Airway epithelial cell (primary cell): ENCODE measurements at places on chromosomes 1 and 21. TPM values are rescaled to one million over a fixed set of nuclear protein-coding genes. Genes with fewer than 3 reads are reported as not detected.

Gene IL22RA1
- 2.1 and 4.8 TPM in 2 replicates for total RNA-seq

Gene HSPA6
- total RNA-seq, result 0.19 and 0.21 TPM in 2 replicates

Gene FCMR
- total RNA-seq, result 0.05 and 0.21 TPM in 2 replicates

Gene RRAGC
- 6.5 and 9.0 TPM in 2 replicates for total RNA-seq

Gene IRF6
- total RNA-seq, result 144 and 195 TPM in 2 replicates

Gene LCE1F
- total RNA-seq, result not detected in 2 replicates

Gene IL19
- not detected in 2 replicates for total RNA-seq

Gene CYP4A22
- not detected in 2 replicates for total RNA-seq

Gene SPRR2E
- total RNA-seq, result 5.4 and 6.5 TPM in 2 replicates

Gene PLEKHG5
- 42.2 and 51.3 TPM in 2 replicates for total RNA-seq

Gene NR1I3
- total RNA-seq, result not detected in 2 replicates

Gene CLEC20A
- 0.28 TPM in 1 of 2 replicates, not detected in the other for total RNA-seq

Gene EFHD2
- 71.5 and 83.0 TPM in 2 replicates for total RNA-seq

Gene RGL1
- total RNA-seq, result 2.0 and 2.1 TPM in 2 replicates

Gene NMNAT2
- total RNA-seq, result under 0.01 TPM in 1 of 2 replicates, not detected in the other

Gene CFAP141
- not detected in 2 replicates for total RNA-seq

Gene EXTL2
- 6.8 and 8.9 TPM in 2 replicates for total RNA-seq

Gene BEND5
- 0.07 and 1.8 TPM in 2 replicates for total RNA-seq

Gene AMY1A
- total RNA-seq, result not detected in 2 replicates
